Right renal cortex interstitium (tissue), 3 donors: ENCODE measurements at places on chromosomes 1 and 21. TPM values are rescaled to one million over a fixed set of nuclear protein-coding genes. Genes with fewer than 3 reads are reported as not detected.

The AADACL4 gene
- 1.7 TPM for polyA plus RNA-seq

The GPR52 gene
- not detected for polyA plus RNA-seq

The ADORA1 gene
- 5.2 TPM for polyA plus RNA-seq

The LAMC1 gene
- polyA plus RNA-seq, result 290 TPM

The SLAMF9 gene
- not detected for polyA plus RNA-seq

The CAPN8 gene
- polyA plus RNA-seq, result 1.6 TPM

The HLX gene
- polyA plus RNA-seq, result 10.3 TPM

The YARS1 gene
- polyA plus RNA-seq, result 64.0 TPM

The LINGO4 gene
- polyA plus RNA-seq, result not detected

The MROH7 gene
- 2.9 TPM for polyA plus RNA-seq

The PCP4L1 gene
- polyA plus RNA-seq, result 0.96 TPM

The RIPK4 gene
- 15.9 TPM for polyA plus RNA-seq

The ADGRB2 gene
- polyA plus RNA-seq, result 8.6 TPM

The CELF3 gene
- polyA plus RNA-seq, result 0.53 TPM

The ERVH48-1 gene
- 0.27 TPM for polyA plus RNA-seq

The PROK1 gene
- polyA plus RNA-seq, result 0.19 TPM

The OR10J1 gene
- not detected for polyA plus RNA-seq

The UMODL1 gene
- not detected for polyA plus RNA-seq

The MIS18A gene
- polyA plus RNA-seq, result 25.3 TPM

The ZNF691 gene
- polyA plus RNA-seq, result 18.2 TPM

The SPRR1B gene
- polyA plus RNA-seq, result not detected

The GNG5 gene
- polyA plus RNA-seq, result 179 TPM

The USH2A gene
- polyA plus RNA-seq, result 0.22 TPM

The ST6GALNAC3 gene
- 103 TPM for polyA plus RNA-seq

The OR2T29 gene
- polyA plus RNA-seq, result not detected

The LCA5L gene
- polyA plus RNA-seq, result 6.5 TPM

The PIK3R3 gene
- 32.0 TPM for polyA plus RNA-seq

The PPCS gene
- 86.8 TPM for polyA plus RNA-seq

The ATP1A2 gene
- 5.8 TPM for polyA plus RNA-seq

The TMEM51 gene
- polyA plus RNA-seq, result 17.3 TPM

The KRTAP19-1 gene
- not detected for polyA plus RNA-seq

The KRTAP13-2 gene
- not detected for polyA plus RNA-seq

The OR2L5 gene
- not detected for polyA plus RNA-seq

The APCS gene
- polyA plus RNA-seq, result not detected

The LCE2C gene
- polyA plus RNA-seq, result not detected

The ZMYND12 gene
- polyA plus RNA-seq, result 4.6 TPM

The TARBP1 gene
- polyA plus RNA-seq, result 44.1 TPM

The S100B gene
- polyA plus RNA-seq, result 2.1 TPM

The CDC7 gene
- polyA plus RNA-seq, result 23.3 TPM

The SLFNL1 gene
- polyA plus RNA-seq, result 0.28 TPM

The CTSS gene
- polyA plus RNA-seq, result 14.3 TPM

The TCEA3 gene
- 44.9 TPM for polyA plus RNA-seq

The EFHD2 gene
- polyA plus RNA-seq, result 10.8 TPM

The ARF1 gene
- polyA plus RNA-seq, result 338 TPM

The AMIGO1 gene
- polyA plus RNA-seq, result 10.5 TPM

The B3GALT6 gene
- 18.8 TPM for polyA plus RNA-seq

The LCE1D gene
- polyA plus RNA-seq, result not detected

The FLG gene
- 4.0 TPM for polyA plus RNA-seq
